ENCODE measurements at places on chromosomes 5 and 9.

DNA sequence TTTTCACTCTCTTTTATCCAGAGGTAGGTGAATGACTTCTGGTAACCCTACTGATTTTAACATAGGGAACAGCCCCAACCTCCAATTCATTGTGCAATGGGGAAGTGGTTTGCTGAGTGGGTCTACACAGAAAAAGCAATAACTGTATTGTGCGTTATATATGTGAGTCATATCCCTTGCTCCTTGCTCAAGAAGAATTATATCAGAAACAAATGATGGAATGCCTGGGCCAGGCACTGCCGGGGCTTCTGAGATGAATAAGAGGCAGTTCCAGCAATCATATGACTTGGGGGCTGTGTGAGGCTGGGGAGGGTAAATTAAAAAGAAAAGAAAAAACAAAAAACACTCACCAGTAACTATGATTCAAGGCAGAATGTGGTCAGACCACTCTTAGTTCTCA is 79.2 kb upstream of the ABCA1 start:
- DNase-seq: peak; percentile 32

DNA sequence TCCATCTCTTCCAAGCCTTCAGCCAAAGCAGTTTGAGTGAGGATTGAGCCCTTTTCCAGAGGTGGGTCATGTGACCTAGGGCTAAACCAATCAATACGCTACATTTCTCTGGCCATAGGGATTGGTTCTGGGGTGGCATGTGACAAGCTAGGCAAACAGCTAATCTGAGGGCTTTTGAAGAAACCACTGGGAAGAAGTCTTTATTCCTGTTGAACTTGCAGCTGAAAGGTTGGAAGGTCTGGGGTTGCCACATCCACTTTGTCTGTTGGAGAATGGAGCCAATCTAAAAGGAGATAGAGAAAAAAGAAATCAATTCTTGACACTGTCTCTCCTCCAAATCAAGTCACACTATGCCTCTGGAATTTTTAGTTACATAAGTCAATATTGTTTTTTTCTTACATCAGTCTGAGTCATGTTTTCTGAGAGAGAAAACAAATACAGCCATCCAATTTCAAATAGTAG is 637.8 kb upstream of the WWC1 start:
- DNase-seq: no peak

DNA sequence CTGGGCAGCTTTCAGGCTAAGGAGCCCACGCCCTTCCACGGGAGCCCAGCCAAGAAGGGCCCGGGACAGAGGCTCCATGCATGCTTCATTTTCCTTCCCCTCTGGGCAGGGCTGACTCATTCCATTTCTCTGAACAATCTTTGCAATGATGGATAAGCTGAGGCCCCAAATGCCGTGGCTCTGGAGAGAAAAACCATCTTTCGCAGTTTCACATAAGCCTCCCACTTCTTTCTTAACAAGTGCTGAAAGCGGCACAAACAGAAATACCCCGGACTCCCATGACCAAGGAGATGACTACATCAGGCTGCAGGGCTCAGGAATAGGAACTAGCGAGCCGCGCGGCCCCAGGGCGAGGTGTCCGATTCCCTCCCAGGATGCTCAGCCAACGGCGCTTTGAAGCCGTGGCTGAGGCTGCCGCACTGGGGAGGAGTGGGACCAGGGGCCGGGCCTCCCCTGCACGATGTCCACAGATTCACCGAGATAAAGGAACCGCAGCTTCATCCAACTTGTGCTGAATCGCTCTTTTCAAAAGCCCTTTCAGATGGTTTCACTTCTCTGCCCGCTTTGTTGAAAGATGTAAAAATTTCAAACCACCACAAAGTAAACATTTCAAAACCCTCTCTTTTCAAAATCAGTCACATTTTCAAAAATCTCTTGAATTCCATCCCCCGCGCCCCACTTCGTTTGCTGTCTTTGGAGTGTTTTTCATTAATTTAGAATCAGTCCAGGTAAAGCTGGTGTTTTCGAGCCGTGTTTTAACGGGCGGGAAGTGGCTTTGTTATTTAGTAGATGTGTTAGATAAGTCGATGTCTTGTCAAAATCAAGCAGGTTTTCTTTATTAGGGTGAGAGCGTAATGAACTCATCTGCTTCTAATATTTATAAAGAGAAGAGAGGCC is 96.5 kb upstream of the LMX1B start:
- peak; percentile 81 for DNase-seq

DNA sequence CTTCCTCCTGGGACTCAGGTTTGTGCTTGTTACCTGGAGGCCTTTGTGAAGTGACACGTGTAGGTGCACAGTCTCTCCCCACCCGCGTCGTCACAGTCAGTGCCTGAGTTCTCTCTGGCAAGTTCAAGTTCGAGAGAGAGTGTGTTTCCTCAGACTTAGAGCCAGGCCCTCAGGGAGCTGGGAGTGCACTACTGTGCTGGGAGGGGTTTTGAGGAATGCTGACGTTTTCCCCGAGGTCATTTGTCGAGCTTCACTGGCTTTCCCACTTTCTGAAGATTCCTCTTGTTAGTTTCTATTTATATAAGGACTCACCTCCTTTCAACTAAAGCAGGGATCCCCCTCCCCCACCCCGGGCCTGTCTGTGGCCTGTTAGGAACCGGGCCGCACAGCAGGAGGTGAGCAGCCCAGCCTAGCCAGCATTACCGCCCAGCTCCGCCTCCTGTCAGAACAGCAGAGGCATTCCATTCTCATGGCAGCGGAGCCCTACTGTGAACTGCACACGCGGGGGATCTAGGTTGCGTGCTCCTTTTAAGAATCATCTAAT is 209.2 kb downstream of the DIRAS2 start:
- no peak for DNase-seq

GRCh38 chr9:109975574-109976295 is 195.7 kb downstream of the PALM2AKAP2 start:
- no peak for DNase-seq

- DNase-seq: no peak
Measured at GRCh38 chr9:4424038-4424437, 66.2 kb upstream of the SLC1A1 start.

- DNase-seq: no peak
Measured at GRCh38 chr9:120898396-120898795, 21.4 kb upstream of the PHF19 start.

DNA sequence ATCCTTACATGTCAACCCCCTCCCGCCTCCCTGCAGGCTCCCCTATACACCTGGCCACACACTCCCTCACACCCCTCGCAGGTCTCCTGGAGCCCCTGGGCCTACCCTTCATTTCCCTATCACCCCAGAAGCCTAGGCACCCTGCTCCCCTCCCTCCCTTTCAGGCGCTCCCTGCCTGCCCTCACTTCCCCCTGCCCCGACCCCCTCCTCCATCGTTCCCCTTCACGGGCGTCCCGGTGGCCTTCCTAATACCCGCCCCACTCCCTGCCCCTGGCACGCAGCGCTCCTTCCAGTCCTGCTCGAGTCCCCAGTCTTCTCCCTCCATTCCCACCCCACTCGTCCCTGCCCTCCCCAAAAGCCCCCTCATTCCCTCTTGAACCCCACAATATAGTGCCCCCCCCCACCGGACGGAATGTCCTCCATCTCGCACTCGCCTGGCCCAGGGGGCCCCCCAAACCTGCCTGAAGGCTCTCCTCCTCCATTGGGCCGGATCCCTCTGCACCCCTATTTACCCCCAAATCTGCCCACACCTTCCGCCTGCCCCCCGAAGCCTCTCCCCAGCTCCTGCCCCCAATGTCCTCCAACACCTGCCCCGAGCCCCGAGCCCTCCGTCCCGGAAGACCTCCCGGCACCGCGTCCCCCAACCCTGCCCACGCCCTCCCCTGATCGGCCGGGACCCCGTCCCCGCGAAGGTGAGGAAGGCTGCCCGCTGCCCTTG is 746 bp downstream of the STRBP start:
- peak; percentile 30 for DNase-seq

DNA sequence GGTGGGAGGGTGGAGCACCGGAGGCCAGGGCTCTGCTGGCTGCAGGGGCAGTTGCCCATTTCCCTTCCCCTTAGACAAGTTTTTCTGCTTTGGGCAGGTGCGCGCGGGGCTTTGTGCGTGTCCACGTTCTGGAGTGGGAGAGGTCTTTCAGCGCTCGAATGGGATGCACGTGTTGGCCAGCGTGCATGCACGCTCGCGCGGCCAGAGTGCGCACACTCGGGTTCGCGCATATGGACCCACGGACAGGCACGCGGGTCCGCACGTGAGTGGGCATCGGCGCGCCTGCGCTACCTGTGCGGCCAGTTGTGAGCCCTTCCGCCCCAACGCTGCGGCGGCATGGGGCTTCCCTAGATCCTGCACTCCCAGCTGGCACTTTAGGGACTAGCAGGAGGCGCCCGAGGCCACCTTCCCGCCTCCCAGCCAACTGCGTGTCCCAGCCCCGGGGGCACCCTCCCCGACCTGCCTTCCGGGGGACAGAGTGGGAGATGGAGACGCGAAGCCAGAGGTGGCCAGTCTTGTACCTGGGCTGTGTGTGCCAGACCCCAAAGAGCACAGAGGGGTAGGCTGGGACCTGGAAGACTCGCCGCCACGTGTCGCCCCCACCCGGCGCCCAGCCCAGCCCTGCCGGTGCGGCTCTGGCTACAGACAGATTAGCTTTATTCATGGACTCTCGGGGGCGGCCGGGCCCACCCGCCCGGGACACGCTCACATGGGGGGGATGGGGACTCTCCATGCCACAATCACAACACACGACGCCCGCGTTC is 9.8 kb upstream of the GPRIN1 start:
- DNase-seq: no peak

GRCh38 chr5:126552614-126553013 is 42.4 kb downstream of the ALDH7A1 start:
- DNase-seq: no peak

GRCh38 chr5:14202462-14202861 is 59.3 kb downstream of the TRIO start:
- DNase-seq: no peak

DNA sequence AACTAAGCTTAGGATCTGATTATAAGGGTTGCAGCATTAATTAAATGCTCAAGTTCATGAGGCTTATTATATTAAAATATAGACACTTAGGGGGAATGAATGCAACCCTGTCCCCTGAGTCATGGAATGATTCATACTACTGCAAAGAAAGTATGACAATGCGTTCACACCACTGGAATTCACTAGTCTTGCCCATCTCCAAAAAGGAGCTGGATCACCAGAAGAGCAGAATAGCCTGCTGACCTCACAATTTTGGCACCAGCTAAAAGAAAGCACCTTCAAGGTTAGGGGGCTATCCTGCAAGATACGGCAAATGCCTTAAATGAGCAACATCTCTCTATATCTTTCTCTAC is 32.0 kb upstream of the TMED7 start:
- no peak for DNase-seq

DNA sequence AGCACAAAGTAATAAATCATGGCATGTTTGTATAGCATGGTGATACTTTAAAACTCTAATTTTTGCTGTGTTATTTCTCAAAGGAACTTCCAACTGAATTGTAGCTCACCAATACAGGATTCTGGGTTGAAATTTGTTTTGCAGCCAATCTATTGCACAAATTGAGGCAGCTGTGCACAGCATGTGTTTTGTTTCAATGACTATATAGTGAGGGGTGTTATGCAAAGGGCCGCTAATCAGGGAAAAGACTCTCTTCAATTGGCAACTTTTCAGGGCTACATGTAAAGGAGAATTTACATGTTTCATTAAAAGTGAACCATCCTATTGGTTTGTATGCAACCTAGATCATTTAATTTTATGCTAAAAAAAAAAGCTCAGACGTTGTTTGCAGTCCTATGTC is 44.6 kb downstream of the PLPPR1 start:
- no peak for DNase-seq

DNA sequence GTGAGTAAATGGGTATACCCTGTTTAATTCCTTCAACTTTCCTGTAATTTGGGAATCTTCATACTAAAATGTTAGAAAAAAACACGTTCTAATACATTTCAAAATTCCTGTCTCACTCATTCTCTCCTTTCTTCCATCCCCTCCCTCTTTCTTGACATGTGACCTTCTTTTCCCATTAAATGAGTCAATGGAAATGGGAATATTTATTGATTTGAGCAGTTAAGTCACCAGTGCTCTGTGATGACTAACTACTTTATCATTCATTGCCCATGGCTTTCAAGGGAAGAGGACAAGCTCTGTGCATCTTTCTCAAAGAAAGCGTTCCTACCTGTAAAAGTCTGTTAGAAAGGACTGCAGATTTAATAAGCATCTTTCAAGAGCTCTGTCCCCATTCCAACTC is 144.4 kb upstream of the MAP3K1 start:
- no peak for DNase-seq

DNA sequence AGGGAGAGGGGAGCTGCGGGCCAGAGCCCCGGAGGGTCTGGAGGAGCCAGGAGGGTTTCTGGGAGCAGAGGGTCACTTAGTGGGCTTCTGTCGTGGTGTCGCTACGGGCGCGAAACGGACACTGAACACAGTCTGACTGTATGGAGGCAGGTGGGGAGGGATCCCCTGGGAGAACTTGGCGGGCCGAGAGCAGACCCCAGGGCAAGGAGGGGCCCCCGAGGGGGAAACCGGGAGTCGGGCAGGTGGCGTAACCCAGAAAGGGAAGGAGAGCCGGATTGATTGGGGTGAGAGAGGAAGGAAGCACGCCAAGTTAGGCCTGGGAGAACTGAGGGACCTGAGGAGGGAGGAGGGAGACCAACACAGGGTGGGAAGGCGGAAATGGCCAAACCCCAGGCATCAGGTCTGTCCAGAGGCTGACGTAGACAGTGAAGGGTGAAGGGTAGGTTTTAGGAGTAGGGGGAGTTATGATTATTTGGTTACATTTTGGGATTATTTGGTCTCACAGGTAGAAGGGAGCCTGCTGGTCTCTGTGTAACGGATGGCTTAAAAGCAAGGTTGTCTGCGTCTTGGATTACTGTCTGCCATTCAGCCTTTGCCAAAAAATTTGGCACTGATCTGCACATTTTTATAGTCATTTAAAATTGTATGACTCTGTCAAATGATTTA is 3.3 kb upstream of the MSMP start:
- peak; percentile 31 for DNase-seq

- no peak for DNase-seq
Measured at GRCh38 chr5:135598691-135599395, 20.1 kb upstream of the CXCL14 start.

DNA sequence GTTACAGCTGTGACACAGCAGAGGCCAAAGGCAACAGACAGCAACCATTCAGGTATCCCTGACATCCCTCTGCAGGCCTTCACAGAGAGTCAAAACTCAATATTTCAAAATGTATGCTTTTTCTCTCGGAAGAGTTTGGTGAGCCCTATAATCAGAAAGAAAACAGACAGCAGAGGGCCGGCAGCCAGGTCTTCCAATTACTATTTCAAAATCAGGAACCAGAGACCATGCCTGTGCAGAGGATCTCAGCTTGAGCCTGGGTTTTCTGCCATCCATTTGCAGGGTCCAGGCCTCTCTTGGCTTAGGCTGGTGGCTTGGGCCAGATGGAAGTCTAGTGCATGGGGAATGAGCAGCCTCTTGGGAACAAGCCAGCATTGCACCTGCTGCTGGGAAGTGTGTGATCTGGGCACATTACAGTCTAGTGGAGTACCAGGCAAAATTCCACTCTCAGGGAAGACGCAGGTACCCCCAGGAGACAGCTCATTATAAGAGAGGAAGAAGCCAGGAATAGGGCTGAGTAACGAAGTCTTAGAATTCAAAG is 231.3 kb downstream of the ENC1 start:
- DNase-seq: no peak

DNA sequence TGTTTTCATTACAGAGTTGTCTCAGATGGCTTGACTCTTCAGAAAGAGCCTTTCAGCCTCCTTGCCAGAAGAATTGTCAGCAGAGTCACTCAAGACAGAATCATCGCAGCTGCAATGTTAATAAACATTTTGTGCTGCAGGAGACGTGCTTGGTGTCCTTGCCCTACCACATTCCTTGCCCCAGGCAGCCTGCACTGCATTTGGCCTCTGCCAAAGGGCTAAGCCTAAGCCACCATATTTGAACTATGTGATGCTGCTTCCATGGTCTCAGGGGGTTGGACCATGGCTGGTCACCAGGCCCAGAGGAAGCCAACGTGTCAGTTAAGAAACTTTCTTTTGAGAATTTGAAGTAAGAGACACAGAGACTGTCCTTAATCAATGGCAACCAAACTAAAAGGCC is 145.4 kb downstream of the ACTL7B start:
- no peak for DNase-seq

Measured in stimulated activated naive CD8-positive, alpha-beta T cell treated with anti-CD3 and anti-CD28 coated beads, Interleukin-15, amount 100 ng/mL, for 72 hours (primary cell).